Ecto neural progenitor cell (in vitro differentiated cells): ENCODE measurements at places on chromosomes 7 and 10.
A peak's percentile ranks its signal among the peaks of the same experiment; 100 is the strongest.

DNA sequence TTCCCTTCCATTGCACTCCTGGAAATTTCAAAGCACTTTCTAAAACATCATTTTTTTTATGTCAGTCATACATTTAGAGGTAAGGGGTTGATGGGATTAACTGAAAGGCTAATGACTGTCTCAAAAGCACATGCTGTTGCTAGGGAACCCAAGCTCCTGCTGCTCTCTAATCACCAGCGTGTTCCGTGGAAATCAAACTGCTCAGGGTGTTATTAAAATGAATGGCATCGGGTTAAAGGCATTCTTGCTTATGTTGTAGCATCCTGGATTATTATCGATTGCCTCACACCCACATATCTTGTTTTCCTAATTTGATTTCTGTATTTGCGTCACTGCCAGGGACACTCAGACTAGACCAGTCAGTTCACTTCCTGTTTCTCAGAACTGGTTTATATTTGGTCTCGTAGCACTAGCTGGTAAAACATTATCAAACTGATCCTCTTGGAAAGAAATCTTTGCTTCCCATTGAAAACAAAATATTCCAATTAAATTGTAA is 216.5 kb upstream of the MKLN1 start:
- DNase-seq = no peak

- DNase-seq = no peak
Observed at GRCh38 chr7:22291977-22292376, 65.0 kb downstream of the RAPGEF5 start.

DNA sequence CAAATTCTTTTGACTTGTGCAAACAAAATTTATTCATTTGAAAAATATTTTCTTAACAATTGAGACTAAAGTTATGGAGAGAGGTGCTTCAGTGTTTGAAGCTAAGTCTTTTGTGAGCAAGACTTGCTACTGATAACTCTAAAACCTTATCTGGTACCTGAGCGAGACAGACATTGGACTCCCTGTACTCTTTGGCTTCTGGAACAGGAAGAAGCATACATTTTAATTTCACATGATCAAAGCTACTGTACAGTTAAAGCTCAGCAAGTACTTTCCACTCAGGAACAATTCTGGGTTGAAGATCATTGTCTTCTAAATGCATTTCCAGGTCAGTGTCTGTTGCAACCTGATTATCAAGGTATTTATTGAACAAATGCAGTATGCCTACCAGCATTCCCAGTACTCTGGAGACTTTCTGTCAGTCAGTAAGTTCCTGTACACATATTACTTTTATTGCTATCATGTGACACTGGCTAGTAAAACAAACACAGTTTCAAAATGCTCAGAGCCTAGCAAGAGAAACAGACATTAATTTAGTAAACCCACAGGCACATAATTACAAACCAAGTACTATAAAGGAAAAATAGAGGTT is 42.4 kb downstream of the CABCOCO1 start:
- DNase-seq = no peak

GRCh38 chr7:106604303-106604924 is 56.5 kb downstream of the CCDC71L start:
- DNase-seq = no peak

- no peak for DNase-seq
Observed at GRCh38 chr10:104349623-104350126, 4.0 kb upstream of the CFAP58 start.

DNA sequence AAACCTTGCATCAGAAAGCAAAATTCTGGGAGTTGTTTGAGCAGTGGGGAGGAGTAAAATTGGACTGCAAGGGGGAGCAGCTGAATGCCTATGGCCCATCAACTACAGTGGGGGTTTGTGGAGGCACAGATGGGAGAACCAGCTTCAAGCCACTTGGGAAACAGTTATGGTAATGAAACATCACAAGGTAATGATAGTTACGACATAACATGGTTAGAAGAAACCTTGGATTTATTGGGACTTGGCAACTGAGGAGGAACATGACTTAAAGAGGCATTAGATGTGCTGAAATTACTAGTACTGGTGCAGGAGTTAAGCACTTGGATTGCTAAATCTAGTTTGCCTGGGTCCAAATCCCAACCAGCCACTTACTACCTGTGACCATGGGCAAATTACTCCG is 868.4 kb downstream of the KCNMA1 start:
- DNase-seq = no peak

DNA sequence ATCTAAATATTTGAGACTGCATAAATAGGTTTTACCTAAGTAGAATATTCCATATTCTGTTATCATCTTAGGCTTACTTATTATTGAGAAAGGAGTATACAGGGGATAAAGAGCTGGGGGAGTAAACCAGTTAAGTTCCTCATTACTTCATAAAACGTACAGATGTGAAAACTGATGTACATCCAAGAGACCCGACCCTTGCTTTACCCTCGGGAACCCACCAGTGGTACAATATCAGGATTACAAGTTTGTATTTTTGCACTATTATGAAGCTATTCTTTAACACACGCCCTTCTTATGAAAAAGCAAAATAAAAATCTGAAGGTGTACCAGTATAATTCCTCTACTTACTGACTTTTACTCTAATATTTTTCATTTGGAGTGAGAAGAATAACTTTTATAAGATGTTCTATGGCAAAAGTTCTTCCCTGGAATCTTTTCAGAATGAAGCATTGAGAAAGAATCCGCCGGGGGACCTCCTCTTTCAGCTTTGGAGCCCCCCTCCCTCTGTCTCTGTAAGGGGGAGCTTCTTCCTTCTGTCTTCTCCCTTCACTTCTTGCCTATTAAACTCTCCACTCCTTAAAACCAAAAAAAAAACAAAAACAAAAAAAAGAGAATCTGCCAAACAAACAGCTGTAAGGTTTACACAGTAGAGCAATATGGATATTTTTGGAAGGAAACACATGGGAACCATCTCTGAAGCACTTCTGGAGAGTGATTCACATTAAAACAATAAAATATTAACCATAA is 550.0 kb downstream of the TNS3 start:
- no peak for DNase-seq

GRCh38 chr10:66192162-66192831 is 733.5 kb upstream of the LRRTM3 start:
- DNase-seq = no peak

- no peak for DNase-seq
Observed at GRCh38 chr7:101833799-101834198, 16.4 kb downstream of the CUX1 start.

- no peak for DNase-seq
Observed at GRCh38 chr10:55048830-55049498, 247.9 kb upstream of the PCDH15 start.

DNA sequence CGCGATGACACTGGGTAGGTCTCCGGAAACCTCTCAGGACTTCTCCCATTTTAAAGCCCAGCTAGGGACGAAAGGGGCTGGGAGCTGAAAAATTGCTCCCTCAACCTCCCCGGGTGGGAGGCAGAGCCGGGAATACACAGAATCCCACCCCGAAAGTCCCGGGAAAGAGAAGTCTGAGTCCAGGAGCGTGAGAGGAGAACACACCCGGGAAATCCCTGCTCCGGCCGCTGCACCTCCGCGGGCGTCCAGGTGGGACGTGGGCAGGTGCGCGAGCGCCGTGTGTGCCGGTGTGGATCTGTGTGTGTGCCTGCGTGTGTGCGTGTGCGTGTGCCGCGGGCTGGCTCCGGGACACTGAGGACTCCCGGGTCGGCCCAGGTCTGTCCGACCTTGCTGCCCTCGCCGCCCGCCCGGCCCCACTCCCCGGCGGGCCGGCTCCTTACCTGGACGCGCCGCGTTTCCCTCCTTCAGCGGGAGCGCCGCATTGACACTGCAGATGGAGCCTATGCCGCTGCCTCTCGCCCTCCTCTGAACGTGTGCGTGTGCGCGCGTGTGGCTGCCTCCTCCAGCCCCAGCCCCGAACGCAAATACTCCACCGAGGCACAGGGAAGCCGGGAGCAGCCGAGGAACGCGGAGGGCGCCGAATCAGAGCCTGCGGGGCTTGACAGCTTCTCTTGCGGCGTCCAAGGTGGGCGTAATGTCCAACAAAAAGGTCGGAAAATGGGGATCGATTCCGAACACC is at the start of gene PLXNA4:
Gene PLXNA4, minus strand, starts transcription at position 489 of the 739 bp plus-strand sequence. CDS start 67,777 bp downstream, outside the sequence.
- peak; percentile 58 for DNase-seq
